ENCODE measurements at places on chromosomes 3 and 15.

GRCh38 chr15:70501121-70501727 is 262.1 kb downstream of the UACA start:
- DNase-seq: no peak

GRCh38 chr3:147589016-147589415 is 179.9 kb downstream of the ZIC1 start:
- peak; percentile 25 for DNase-seq

DNA sequence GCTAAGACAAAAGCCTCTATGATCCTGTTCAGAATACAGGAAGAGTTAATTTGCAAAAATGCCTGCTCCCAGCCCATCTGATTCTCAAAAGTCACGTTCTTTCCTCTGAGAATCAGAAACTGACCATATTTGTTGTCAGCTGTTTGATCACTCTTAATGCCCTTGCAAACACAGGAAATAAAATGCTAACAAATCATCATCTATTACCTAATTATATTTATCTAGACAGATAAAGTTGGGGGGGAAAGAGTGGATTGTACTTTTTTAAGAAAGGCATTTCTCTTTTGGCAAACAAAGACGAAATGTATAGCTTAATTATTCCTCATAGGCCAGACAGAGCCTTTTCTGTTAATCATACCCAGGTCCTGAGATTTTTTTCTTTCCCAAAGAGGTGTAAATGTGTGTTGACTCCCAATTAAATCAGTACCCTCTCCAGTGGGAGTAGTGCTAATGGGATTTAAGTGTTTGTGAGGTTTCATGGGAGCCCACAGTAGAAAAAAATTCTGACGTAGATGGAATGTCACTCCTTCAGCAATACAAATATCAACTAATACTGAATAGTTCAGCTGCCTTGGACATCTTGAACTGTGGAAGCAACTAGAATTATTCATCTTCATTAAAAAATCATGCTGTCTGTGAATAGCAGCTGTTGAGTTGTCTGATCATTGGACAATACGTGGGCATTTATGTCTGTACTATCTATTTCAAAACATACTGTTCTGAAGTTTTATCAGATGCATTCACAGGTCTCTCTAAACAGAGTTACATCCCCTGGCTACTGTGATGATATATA is 22.5 kb upstream of the BNIP2 start:
- no peak for DNase-seq

DNA sequence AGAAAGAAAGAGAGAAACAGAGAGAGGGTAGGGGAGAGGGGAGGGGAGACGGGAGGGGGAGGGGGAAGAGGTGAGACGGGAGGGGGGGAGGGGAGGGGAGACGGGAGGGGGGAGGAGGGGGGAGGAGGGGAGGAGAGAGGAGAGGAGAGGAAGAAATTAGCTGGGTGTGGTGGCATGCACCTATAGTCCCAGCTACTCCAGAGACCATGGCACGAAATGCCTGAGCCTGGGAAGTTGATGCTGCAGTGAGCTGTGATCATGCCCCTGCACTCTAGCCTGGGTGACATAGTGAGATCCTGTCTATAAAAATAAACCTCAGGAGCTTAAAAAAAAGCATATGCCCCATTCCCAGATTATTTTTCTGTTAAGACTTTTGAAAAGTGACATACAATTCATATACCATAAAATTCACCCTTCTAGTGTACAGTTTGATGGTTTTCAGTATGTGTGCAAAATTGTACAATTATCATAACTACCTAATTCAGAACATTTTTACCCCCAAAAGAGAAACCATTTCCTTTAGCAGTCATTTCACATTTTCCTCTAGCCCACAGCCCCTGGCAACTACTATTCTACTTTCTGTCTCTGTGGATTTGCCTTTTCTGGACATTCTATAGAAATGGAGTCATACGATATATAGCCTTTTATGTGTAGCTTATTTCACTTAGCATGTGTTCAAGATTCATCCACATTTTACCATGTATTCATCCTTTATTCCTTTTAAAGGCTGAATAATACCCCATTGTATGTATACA is 699.6 kb downstream of the FHIT start:
- DNase-seq: no peak

DNA sequence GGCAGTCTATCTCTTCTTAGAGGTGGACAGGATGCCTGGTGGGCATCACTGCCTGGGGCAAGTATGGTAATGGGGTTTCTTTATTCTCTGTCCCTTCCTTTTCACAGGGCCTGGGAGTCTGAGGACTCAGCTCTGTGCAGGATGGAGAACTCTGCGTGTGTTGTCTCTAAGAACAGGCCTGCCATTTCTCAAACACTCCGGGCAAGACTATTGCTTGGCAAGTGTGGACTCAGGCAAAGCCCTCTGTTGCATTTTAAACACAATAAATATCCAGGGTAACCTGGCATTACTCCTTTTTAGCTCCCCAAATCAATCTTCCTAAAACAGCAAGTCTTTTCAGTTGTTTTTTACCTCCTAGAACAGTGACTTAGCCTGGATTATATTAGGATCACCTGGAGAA is 185.1 kb upstream of the ROPN1 start:
- DNase-seq: no peak

GRCh38 chr3:17258823-17259436 is 374.2 kb downstream of the PLCL2 start:
- peak; percentile 53 for DNase-seq

GRCh38 chr15:65101411-65101890 is 13.5 kb downstream of the UBAP1L start:
- DNase-seq: peak; percentile 63

DNA sequence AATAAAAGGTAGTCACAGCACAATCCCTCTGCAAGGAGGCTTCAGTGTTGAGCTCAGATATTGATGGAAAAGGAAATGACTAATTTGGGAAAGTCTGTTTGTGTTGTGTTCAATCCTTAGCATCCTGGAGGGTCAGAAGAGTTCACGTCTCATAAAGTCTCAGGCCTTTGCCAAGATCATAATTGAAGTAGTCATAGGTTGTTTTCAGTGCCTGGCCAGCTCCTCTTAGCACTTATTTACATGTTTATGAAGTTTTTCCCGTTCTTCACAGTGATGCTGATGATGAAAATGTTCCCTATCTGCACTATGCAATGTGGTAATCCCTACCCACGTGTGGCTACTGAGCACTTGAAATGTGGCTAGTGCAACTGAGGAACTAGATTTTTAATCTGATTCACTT is 61.6 kb upstream of the TGFBR2 start:
- DNase-seq: peak; percentile 99

- no peak for DNase-seq
Measured at GRCh38 chr3:98557324-98558010, 25.7 kb downstream of the GPR15 start.

DNA sequence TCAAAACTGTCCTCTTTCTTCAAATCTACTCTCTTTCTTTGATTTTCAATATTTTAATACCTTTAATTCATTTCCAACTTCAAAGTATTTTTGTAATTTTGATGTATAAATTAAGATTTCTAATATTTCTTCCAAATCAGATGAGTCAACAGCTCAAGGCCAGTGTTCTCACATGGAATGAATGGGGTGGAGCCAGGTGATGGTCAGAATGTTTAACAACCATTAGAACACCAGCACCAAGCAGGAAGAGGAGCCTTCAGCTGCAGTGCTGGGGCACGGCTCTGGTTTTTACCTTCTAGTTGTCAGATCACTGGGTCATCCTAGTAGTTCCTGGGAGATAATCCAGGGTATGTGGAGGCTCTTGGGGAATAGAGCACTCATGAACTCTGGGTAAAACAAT is 494.5 kb upstream of the PDZRN3 start:
- DNase-seq: no peak

GRCh38 chr3:137032465-137033120 is 74.8 kb downstream of the IL20RB start:
- peak; percentile 79 for DNase-seq

GRCh38 chr15:58608129-58608590 is 141.3 kb downstream of the ADAM10 start:
- peak; percentile 20 for DNase-seq

DNA sequence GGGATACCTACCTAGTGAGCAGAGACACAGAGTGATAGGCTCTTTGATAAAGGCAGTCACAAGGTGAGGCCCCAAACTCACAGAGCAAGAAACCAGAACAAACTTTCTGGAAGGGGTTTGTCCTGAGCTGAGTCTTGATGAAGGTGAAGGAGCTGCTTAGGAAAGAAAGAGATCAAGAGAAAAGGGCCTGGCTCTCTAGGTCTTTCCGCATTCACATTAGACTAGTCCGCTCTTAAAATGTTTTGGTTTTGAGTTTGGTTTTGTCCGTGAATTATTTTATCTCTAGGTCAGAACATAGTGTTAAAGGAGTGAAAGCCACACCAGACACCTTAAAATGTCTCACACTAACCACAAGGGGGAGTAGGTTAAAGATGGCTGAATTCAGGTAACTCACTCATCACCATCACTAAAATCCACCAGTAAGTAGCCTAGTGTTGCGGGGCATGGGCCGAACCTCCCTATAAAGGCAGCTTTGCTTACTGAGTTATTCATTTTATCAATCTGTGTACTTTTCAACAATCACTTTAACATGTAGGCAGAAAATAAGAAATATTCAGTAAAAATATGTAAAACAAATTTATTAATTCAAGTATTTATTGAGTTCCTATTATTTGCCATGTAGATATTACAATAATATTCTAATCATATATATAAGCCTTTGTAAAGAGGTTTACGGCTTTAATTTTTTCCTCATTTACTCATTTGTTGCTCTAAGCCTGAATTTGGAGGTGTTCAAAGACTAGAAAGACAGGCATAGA is 121.5 kb upstream of the TSC22D2 start:
- DNase-seq: peak; percentile 63

GRCh38 chr15:39188930-39189329 is 391.9 kb upstream of the THBS1 start:
- peak; percentile 98 for DNase-seq

DNA sequence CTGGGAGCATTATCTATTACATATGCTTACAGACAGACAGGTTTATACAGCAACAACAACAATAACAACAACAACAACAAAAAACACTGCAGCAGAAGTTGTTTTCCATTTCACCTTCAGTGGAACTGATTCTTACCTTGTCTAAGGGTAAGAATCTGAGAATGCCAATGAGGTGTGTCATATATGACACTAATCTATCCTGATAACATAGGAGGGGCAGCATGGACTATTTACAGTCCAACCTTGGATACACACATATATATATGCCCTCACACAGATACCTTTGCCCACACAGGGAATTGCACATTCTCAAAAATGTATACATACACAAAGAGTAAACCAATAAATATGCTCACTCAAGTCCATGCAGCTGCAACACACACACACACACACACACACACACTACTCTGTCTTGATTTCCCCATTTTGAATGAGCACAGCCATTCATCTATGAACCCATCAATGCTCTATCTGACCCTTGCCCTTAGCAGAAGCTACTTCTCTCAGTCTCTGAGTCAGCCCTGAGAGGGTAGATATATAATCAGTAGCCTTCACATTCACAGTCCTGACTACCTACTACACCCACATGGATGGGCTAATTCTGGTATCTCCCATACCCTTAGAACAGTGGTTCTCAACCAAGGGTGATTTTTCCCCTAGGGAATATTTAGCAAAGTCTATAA is 9.7 kb upstream of the TRANK1 start:
- no peak for DNase-seq

GRCh38 chr3:170532573-170532972 is 53.3 kb downstream of the SLC7A14 start:
- no peak for DNase-seq
